Retinal pigment epithelial cell (primary cell): ENCODE measurements at places on chromosomes 3 and 15.

DNA sequence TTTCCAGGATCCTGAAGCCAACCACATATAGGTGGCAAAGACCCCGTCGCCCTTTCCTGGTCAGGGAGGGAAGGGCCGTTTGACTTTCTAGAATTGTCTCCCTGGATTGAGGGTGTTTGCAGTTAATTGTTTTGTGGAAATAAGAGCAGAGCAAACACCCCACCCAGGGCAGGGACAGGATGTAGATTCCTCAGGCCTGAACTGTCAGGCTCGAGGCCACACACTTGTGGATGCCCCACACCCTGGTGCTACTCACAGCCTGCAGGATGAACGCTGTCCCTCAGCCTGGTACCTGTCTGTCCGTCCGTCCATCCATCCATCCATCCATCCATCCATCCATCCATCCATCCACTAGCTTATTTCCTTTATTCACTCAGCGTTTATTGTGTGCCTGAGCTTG, 29.9 kb upstream of the FLNB start:
- DNase-seq: no peak

GRCh38 chr15:66004618-66005262, 135.4 kb downstream of the RAB11A start:
- no peak for DNase-seq

GRCh38 chr15:46408312-46408711, 773.5 kb downstream of the SQOR start:
- no peak for DNase-seq

DNA sequence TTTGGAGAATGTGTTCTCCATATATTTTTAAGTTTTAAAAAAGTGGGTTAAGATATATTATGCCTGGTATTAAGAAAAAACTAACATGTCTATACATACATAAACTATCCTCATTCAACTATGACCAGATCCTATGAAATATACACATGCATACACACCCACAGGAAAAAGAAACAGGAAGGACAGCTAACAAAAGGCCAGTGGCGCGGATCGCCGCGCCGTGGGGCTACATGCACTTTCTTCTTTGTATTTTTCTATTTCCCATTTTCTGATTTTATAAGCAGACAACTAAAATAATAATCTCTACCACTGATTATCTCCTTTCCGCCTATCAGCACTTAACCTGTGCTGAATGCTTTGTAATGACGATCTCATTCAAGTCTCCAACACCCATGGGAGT, 160.1 kb downstream of the OR4M2 start:
- no peak for DNase-seq

DNA sequence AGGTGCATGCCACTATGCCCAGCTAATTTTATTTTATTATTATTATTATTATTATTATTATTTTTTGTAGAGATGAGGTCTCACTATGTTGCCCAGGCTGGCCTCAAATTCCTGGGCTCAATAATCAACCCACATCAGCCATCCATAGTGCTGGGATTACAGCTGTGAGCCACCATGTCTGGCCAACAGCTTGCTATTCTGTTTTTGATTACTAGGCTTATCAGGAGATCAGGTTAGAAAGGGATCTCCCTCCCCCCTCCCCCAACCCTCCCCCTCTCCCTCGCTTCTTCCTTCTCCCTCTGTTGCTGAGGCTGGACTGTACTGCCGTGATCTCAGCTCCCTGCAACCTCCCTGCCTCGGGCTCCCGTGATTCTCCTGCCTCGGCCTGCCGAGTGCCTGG, 8.6 kb downstream of the CLN6 start:
- DNase-seq: no peak

GRCh38 chr3:53009826-53010539, 35.9 kb downstream of the SFMBT1 start:
- no peak for DNase-seq

- no peak for DNase-seq
Observed at GRCh38 chr3:13023235-13023970, 49.8 kb downstream of the IQSEC1 start.

DNA sequence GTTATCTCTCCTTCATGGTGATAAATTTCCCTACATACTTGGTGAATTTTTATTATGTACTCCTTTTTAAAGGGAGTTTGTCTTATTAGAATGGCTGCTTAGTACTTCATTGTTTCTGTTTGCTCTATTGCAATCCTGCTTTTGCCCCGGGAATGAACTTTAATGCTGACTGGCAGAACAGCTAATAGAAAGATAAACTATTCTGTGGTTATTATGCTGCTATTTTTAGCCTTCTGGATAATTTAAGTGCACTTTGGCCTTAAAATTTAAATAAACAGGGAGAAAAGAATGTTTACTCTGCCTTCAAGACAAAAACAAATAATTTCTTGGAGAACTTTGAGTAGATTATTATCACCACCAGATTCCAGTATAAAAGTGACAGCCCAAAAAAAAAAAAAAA, 413.8 kb upstream of the CCDC54 start:
- DNase-seq: peak; percentile 58

GRCh38 chr3:154745929-154746328, 315.9 kb upstream of the GPR149 start:
- DNase-seq: no peak

DNA sequence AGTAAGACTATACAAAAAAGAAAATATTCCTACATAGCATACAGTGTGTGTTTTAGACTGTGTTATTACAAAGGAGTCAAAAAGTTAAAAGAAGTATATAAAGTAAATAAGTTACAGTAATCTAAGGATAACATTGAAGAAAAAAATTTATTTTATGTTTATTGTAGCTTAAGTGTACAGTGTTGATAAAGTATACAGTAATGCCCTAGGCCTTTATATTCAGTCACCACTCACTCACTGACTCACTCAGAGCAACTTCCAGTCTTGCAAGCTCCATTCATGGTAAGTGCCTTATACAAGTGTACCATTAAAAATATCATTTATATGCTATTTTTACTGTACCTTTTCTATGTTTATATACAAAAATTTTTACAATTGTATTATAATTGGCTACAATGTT, 220.1 kb downstream of the BCHE start:
- DNase-seq: no peak

DNA sequence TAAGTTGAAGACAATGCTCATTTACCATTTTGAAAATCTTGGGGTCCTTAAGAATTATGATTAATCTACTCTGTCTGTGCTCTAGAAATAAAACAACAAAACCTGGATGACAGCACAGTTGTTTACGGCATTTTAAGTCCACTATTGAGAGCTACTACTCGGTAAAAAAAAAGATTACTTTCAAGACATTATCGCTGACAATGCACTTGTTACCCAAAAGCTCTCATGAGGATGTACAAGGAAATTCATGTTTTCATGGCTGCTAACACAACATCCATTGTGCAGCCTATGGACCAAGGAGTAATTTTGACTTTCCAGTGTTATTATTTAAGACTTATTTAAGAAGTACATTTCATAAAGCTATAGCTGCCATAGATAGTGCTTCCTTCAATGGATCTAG, 221.3 kb downstream of the GRM7 start:
- no peak for DNase-seq

- DNase-seq: no peak
Observed at GRCh38 chr3:17333446-17333845, 409.0 kb downstream of the TBC1D5 start.

GRCh38 chr3:15630646-15631350, 29.3 kb downstream of the BTD start:
- no peak for DNase-seq

DNA sequence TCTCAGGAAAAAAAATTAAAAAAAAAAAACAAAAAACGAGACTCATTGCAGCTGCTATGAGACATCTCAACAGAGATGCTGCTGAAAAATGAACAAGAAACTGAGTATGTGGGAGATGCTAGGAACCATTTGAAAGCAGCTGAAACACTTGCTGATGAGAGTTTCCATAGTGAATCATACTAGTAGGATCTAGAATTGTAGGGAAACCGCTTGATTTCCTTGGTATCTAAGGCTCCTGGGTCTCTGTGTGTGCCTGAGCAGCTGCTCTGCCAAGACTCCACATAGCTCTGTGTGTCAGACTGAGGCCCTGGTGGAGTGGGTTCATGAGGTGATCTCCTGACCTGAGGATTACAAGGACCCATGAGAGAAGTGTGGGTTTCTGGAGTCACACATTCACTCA, 313.4 kb upstream of the NECTIN3 start:
- no peak for DNase-seq

- DNase-seq: no peak
Observed at GRCh38 chr3:24890012-24890411, 395.4 kb upstream of the THRB start.

DNA sequence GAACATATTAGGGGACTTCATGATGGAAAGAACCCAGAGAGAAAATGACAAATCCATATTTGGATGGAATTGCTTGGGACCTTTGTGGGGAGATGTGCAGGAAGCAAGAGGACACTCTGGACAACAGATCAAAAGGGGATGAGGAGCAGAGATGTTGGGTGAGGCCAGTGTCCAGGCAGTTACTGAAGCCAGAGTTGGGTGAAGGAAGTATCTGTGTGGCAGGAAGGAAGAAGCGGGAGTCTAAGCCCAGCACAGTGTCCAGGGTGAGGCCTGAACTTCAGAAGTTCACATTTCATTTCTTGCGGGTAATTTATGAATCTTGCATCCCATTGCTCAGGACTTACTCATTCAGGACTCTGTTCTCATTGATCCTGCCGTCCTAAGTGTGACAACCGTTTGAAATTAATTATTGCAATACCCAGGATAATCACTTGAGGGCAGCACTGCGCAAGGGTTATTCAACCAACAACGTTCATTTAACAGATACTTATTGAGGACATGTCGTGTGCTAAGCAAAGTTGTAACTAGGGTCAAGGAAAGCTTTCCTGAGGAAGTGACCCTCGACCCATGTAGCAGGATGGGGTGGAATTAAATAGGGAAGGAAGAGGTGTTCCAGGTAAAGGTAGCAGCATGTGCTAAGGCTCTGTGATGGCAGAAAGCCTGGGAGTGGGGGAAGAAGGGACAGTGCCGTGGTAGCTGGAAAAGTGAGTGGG, 61.3 kb upstream of the CMTM8 start:
- DNase-seq: no peak

DNA sequence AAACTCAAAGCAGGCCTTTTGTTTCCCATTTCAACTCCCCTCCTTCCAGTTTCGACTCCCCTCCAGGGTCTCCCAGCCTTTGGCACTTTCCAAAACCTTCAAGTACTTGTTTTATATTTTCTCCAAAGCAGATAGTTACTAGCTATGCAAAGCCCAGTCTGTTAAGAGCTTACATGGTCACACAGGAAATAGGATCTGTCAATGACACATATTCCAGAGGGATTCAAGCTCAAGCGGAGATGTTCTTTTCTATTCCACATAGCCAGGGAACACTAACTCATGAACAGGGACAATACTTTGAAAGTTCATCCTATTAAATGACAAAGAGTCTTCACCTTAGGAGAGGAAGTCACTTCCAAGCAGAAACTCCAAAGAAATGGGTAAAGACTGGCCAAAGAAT, 18.6 kb downstream of the SUCLG2 start:
- no peak for DNase-seq

GRCh38 chr3:124854009-124854408, 33.2 kb downstream of the ITGB5 start:
- no peak for DNase-seq

- no peak for DNase-seq
Observed at GRCh38 chr3:141356046-141356445, 12.3 kb upstream of the ZBTB38 start.

GRCh38 chr15:51266656-51267050, 71.7 kb downstream of the CYP19A1 start:
- DNase-seq: no peak

DNA sequence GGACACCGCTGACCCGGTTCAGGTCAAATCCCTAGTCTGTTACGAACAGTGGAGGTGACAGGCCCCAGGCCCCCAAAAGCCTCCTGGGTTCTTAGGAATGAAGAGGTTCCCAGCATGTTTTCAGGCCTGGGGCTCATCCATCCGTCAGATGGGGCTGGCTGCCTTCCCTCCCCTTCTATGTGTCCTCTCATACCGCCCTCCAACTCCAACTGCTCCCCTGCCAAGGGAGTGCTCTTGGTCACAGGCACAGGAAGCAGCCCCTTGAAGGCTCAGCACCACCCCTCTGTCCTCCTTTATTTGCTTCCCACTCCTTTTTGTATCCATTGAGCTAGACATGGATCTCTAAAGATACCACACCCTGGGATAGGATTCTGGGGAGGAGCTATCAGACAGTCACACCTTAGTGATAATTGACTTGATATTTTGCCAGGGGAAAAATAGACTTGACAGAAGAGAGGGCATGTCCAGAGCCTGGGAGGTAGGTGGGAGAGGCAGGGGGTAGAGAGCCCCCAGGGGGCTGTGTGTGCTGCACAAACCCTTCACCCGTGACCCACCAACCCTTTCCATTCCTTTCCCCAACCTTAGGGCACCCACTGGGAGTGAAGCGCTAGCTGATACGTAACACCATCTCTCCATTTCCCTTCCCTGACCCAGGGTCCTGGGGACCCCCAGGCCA, 10.7 kb upstream of the CSPG4 start:
- DNase-seq: no peak

DNA sequence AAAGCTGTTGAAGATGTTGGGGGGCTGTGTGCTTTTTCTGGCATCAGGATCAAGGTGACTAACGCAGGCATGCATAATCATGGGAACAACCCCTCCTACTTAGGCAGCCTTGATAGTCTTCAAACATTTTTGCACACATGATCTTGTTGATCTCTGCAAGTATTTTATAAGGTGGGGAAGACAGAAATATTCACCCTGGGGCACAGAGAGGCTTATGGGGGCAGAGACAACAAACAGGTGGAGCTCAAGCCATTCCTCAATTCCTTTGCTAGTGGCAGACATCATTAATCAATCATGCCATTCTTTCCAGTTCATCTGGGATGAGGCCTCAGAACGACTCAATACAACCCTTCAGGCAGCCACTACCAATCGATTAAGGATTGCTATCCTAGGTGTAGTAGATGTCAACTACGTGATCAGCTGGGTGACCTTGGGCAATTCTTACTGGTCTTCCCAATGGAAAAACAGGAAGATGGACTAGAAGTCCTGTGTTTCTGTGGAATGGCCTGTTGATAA, 110.3 kb upstream of the SMAD3 start:
- DNase-seq: no peak

DNA sequence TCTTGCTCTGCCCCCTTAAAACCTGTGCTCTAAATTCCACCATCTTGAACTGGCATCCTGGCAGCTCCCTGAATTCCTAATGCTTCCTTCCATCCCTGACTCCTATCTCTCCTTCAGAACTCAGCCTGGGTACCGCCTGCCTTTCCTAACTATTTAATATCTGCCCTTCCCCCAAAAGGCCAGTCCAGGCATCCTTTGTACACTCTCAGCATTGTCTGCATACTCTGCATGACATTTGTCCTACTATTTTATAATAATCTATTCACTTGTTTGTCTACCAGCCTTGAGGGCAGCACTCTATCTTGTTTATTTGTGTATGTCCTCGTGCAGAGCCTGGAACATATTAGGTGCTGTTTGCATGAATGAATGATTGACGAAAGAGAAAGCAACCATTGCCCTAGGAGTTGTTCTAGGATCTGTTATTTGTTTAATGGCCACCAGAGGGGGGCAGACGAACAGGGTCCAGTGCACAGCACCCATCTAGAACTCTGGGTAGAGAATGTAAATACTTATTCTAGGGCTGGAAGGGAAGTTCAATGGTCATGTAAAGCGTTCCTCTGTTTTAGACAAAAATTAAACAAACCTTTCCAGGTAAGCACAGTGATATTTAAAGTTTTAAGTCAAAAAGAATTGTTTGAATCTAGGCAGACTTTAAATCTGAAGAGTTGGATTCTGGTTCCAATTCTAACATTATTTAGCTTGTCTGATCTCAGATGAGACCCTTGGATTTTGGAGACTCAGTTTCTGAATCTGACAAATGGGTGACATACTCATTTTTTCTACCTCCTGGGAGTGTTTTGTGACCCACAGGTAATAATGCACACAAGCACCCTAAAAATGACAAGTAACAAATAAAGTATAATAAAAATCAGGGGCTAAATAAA, 125.8 kb upstream of the GALNT15 start:
- no peak for DNase-seq
